ENCODE measurements at places on chromosomes 1 and 21.

- DNase-seq, result no peak
Observed at GRCh38 chr1:174273190-174273589, 113.9 kb downstream of the RABGAP1L start.

DNA sequence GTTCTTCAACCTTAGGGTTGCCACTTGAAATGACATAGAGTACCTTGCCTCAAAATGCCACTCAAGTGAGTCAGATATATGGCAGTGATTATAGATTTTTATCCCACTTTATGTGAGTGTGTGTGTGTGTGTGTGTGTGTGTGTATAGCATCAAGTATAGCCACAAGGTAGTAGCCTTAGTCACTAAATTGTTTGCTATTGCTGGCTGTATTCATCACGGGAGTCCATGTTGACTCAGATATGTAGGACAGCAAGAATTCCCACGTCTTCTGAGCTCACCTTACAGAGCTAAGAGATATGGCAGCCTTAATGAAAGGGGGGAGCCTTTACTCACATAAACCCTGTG is 9.3 kb downstream of the ETS2 start:
- DNase-seq, result no peak

DNA sequence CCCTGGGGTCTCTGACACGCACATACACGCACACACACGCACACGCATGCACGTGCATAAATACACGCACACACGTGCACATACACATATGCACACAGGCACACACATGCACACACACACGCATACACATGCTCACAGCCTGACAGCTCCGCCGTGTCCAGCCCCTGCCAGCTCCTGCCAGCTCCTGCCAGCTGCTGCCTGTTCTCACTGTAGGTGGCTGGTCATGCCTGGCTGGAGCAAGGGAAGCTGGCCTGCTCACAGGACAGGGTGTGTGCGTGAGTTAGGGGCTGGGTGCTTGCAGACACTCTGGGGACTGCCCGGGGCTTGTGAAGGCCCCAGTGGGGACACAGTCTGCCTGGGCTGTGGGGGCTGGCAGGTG is 4.9 kb downstream of the PLCH2 start:
- no peak for DNase-seq

DNA sequence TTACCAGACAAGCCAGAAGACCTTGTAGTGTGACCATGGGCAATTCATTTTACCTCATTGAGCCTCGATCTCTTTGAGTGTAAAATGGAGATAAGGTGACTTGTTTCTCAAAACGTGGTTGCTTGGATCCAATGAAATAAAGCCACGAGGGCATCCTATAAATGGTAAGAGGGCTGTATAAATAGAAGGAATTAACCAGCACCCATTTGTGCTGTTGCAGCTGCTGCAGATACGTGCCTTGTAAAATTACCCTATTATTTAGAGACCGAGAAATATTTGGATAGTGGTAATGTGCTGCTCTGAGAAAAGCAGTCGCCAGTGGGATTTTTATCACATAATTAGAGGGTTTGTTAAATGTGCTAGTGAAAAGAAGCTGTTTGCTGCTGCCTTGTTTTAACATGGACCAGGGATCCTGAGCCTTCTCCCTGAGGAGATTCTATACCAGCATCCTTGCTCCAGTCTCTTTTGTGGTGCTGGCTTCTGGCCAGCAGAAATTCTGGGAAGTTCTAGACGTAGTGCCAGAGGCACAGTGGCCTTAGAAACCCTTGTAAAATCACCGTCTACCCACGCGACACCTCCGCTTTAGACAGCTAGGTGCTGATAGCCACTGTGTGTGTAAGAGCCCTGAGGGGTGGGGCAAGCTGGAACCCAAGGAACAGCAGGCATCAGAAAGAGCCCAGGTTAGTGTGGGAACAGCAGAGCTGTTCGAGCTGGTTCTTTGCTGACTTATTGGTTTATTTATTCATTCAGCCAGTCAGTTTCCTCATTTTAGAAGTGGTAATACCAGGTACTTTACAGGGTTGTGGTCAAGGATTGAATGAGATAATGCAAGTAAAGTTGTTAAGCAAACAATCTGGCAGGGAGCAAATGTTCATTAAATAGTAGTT is 137.5 kb downstream of the NOS1AP start:
- no peak for DNase-seq

- DNase-seq, result no peak
Observed at GRCh38 chr21:31830701-31831100, 42.1 kb upstream of the HUNK start.

DNA sequence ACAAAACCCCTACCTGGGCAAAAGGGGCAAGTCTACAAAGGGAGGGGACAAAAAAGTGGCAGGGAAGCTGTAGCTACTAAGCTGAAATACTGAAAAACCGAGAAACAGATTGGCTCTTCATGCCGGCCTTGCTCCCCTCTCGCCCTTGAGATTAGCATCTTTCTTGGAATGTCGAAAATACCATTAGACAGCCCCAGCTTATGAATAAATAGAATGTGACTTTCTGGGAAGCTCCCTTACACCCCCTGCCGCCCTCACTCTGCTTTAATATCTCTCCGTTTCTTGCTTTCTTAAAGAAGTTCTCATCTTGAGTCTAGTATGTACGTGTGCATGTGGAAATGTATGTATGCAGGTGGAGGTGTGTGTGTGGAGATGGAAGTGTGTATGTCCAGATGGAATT is 14.1 kb downstream of the TRAF3IP3 start:
- no peak for DNase-seq

All from stimulated activated CD8-positive, alpha-beta memory T cell treated with anti-CD3 and anti-CD28 coated beads, Interleukin-4, amount 100 ng/mL, for 1 hour (primary cell).